ENCODE measurements at places on chromosomes 13 and 19. TPM values are rescaled to one million over a fixed set of nuclear protein-coding genes. Genes with fewer than 3 reads are reported as not detected.

- no peak for DNase-seq
Measured at GRCh38 chr13:86882835-86883234, 788.3 kb upstream of the SLITRK5 start.

- no peak for DNase-seq
Measured at GRCh38 chr19:19126102-19126501, 12.2 kb downstream of the TMEM161A start.

GRCh38 chr19:10352764-10353671, 13.6 kb upstream of the ICAM3 start:
- peak; percentile 85 for DNase-seq

DNA sequence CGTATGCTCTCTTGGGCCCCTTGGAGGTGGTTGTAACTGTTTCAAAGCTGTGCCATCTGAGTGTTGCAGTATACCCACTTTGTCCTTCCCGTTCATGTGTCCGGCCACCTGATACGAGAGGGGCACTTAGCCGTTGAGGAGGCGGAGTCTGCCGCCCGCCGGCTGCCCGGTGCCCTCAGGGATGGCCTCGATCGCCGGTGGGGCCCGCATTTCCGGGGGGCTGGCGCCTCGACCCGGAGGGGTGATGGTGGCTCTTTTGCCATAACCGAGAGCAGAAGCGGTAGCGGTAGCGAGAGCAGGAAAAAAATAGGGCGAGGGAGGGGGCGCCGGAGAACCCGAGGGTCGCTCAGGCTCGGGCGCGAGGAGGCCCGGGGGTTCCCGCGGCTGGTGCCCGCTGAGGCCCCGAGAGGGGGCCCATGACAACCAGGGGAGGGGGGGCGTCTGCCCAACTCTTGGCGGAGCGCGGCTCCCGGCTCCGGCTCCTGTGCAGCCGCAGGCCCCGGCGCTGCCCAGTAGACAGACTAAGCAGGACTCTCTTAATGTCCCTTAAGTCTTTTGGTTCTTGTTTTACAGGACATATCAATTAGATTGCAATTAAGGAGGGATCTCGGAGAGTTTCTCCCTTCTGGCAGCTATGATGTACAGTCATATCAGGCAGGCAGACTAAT, 342.7 kb upstream of the SGCG start:
- no peak for DNase-seq

- DNase-seq: no peak
Measured at GRCh38 chr13:107296804-107297203, 728.9 kb upstream of the ARGLU1 start.

GRCh38 chr19:35140207-35140961, 1.8 kb downstream of the FXYD1 start:
- DNase-seq: no peak

- DNase-seq: no peak
Measured at GRCh38 chr13:41859565-41859964, 101.3 kb downstream of the VWA8 start.

DNA sequence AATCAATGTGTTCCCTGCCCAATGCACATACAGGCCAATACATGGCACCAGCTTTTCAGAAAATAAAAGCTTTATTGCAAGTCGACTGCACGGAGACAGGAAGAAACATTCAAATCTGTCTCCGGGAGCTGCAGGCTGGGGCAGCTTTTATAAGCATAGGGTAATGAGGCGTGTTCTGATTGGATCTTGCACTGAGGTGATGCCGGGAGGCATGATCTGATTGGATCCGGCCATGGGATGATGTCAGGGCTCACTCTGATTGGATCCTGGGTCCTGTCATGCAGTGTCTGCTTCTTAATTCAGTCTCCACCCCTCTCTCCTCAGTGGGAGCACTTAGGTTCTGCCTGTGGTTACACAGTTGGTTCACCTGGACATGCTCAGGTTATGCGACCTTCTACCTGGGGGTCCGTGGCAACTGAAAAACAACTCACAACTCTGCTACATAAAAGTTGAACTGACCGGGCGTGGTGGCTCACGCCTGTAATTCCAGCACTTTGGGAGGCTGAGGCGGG, 11.8 kb upstream of the FBN3 start:
- DNase-seq: no peak

GRCh38 chr13:75838366-75839005, 202.4 kb downstream of the LMO7 start:
- no peak for DNase-seq

DNA sequence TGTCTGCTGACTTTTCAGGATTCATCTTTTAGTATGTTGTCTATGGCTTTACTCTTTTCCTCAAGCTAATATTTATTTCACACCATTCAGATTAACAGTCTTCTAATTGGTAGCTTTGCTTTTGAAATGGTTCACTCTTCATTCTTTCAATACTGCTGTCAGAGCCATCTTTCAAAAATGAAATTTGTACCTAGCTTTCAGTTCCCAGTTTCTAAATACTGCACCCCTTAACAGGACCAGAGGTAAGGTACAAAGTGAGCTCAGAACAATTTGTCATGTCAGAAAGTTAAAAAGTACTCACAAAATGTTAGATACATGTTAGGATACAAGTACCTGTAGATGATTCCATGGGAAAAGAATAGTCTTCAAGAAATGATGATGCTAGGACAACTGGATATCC, 83.0 kb downstream of the FNDC3A start:
- DNase-seq: no peak

- DNase-seq: no peak
Measured at GRCh38 chr13:111984349-111984748, 82.6 kb upstream of the SOX1 start.

- DNase-seq: no peak
Measured at GRCh38 chr13:92717857-92718256, 508.8 kb upstream of the GPC6 start.

- peak; percentile 81 for DNase-seq
Measured at GRCh38 chr19:17847538-17848366, at the start of gene JAK3. Gene JAK3 (minus strand): TSS chr19:17847982. CDS start chr19:17844417, 3,565 bp downstream.

C5AR1 gene
- total RNA-seq: 15.6 TPM

CYP4F2 gene
- total RNA-seq: not detected

RFPL4A gene
- not detected for total RNA-seq

PSG6 gene
- total RNA-seq: not detected

PTH2 gene
- not detected for total RNA-seq

IGLON5 gene
- total RNA-seq: not detected

CELF5 gene
- not detected for total RNA-seq

ZNF497 gene
- 0.37 TPM for total RNA-seq

POSTN gene
- 236 TPM for total RNA-seq

All from left cardiac atrium (tissue), 4 donors.